Activated naive CD4-positive, alpha-beta T cell (primary cell): ENCODE measurements at places on chromosomes 1 and 21.

DNA sequence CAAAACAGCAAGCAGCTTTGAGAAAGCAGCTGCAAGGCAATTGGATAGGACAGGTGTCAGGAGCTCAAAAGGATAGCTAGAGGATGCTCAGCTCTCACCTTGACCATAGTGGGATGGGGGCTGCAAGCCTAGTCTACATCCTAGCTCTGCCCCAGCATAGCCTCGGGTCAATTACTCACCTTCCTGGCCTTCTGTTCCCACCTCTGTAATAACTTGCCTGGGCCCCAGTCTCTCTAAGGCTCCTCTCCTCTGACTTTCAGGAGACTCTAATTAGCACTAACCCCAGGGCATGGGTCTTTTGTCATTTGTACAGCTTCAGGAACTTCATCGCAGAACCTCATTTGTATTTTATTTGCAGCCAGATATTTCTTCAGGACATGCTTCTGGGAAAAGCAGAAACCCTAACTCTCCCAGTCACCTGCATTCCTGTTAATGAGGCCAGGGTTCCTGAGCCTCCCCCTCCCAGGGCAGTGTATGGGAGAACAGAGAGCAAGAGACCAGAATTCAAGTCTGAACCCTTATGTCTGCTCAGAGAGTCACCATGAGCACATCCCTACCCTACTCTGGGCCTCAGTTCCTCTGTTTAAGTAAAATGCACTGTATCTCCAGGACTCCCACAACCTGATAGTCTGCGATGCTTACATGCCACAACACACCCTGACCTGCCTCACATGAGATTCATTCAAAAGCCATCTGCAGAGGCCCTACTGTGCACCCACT, 108.1 kb downstream of the MATN1 start:
- no peak for DNase-seq

- DNase-seq: no peak
These were observed 63.5 kb upstream of the KIAA1614 start for GRCh38 chr1:180849031-180849775.

DNA sequence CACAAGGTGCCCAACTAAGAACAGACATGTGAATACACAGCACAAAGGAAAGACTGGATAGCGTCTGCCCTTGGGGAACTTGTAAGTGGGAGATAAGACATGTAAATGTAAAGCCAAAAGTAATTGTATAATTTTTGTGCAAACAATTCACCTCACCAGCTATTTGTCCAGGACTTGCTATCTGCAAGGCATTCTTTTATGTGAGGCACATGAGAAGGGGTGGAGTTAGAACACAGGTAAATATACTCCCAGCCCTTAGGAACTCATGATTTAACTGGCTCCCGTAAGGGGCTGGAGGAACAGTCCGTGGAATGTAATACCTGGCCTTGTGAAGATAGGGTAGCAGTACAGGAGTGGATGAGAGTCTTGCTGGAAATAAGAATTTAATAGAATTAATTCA, 61.3 kb downstream of the CDK18 start:
- DNase-seq: no peak

DNA sequence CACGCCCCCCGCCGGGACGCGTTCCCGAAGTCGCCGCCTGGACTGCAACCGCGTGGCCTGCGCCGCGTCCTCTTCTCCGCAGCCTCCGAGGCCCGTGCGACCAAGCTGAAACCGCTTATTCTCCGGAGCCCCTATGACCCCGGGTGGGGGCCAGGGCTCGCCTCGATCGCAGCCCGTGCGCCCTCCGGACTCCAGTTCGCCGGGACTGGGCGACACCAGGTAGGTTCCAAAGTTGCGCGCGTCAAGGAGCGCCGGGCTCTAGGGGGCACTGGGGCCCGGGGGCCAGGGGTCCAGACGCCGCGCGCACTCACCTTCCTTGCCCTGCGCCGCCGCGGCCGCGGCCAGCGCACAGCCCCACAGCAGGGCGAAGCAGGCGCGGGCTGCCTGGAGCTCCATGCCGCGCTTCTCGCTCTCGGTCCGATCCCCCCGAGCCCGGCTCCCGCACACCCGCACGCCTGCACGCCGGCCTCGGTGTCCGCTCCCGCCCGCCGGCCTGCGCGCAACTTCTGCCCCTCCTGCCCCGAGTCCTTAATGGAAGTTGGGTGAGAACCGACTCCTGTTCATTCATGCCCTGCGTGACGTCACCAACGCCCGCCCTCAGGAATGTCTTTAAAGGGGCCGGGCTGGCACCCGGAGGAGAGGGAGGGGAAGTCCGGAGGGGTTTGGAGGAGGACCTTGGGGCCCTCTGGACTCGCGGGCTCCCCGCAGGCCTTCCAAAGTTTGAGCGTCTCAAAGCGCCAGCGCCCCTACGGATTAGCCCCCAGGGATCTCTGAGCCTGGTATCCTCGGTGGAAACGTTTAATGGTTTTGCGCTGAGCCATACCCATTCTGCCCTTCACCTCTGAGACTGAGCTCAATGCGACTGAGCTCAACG, at the start of gene EPHA2:
EPHA2 (minus strand) TSS at position 533 of the 874 bp plus-strand sequence; CDS start at position 396, 137 bp downstream.
- DNase-seq: no peak

- DNase-seq: no peak
These were observed 119.2 kb downstream of the GALNT2 start for GRCh38 chr1:230186003-230186863.

- DNase-seq: no peak
These were observed 56.4 kb downstream of the AJAP1 start for GRCh38 chr1:4710592-4711415.

GRCh38 chr1:162772571-162773154, 17.8 kb upstream of the HSD17B7 start:
- no peak for DNase-seq

DNA sequence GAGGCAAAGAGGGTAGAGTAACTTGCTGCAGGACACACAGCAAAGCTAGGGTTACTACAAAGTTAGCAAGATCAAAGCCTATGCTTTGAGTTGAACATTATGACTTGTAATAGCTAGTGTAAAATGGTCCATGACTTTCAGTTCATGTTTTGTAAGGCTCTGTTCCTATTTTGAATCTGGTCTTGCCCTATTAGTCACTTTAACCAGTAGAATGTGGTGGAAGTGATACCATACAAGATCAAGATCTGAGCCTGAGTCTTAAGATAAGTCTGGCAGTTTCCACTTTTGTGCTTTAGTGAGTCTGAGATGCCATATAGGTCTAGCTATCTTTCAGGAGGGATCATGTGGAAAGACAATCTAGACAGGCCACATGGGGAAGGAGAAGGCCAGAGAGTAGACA, 282.1 kb upstream of the BRINP3 start:
- no peak for DNase-seq

DNA sequence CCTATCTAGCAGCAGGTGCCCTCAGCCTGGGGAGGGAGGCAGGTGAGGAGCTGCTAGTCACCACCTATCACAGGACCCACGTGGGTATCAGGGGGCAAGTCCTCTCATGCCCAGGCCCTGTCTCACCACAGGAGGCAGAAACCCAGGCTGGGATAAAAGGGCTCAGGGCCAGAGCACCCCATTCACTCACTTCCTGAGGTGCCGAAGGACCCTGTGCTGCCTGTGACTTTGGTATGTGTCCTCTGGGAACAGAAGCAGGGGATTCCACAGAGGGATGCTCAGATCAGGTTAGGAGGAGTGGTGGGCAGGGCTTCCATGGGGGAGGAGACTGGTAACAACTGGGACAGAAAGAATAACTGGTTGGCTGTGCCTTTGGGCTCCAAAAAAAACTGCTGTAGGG, at the start of gene LCE1E:
LCE1E (plus strand) TSS at position 181 of the 400 bp plus-strand sequence. CDS start 1,043 bp downstream, outside the sequence.
- DNase-seq: no peak

DNA sequence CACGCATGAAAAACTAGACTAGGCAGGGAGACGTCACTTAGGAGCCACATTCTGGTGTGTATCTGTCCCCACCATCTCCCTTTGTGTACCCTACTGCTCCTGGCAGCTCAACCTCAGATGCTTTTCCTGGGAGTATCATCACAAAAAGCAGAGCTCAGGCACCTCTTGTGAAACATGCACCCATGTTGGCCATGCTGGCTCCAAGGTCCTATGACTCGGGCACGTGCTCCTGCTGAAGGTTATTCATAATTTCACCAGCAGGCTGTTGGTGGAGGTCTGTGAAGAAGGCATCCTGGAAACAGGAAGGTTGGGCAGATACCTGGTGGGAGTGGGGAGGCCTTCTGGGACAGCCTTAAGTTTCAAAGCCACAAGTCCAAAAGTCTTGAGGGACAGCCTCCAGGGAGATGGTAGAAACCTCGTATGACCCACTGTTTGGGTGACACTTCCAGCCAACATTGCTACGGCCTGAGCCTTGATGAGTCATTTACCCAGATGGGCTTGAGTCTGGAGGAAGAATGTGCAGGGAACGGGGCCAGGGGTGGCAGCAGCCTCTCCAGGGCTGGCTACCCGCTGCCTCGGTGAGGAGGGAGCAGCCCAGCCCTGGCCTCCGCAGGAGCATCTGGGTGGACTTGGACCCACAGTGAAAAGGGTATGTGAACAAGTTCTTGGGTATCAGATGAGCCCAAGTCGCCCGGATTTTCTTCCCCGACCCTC, 75.8 kb downstream of the PGBD5 start:
- no peak for DNase-seq

- no peak for DNase-seq
These were observed 33.7 kb downstream of the RAB3B start for GRCh38 chr1:51956528-51957509.

DNA sequence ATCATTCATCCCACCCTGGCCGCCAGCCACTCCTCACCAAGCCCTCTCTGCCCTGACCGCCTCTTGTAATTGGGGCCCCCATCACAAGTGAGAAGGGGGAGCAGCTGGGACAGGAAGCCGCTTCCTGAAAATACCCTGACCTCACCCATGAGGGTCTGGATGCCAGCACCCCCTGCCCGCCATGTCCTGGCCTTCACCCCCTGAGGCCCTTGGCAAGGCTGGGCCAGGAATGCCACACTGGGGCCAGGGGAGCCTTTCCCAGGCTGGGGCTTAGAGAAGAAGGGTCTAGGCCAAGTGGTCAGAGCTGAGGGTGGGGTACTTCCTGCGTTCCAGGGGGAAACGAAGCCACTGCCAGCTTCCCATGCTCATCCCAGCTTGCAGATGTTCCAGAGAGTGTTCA, 60.5 kb downstream of the TAS1R2 start:
- DNase-seq: no peak

DNA sequence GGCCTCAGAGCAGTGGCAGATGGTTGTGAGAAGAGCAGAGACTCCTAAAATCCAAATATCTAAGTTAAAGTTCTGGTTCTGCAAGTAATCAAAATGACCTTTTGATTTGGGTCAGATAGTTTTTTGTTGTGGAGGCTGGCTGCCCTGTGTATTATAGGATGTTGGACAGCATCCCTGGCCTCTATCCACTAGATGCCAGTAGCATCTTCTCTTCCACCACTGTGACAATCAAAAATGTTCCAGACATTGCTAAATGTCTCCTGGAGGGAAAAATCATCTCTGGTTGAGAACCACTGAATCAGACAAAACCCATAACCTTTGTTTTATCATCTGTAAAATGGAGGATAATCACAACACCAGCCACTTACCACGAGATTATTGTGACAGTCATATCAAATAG, 5.9 kb upstream of the DPT start:
- DNase-seq: no peak

GRCh38 chr1:87226341-87226760, 102.3 kb upstream of the LMO4 start:
- no peak for DNase-seq

DNA sequence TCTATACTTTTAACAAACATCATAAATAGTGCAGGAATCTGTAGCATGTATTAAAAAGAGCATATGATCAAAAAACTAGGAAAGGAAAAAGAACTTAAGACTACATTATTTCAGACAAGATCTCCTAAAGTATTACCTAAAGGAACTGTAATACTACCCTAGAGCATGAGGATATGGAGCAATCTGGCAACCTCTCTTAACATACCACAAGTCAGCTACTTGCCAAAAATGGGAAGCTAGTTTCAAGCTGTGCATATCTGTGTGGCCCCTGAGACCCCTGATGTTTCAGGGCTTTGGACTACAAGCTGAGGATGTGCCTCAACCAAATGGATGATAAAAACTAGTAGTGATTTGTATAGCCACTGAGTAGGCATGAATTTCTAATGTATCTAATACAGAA, 525.6 kb downstream of the PTBP2 start:
- DNase-seq: no peak

DNA sequence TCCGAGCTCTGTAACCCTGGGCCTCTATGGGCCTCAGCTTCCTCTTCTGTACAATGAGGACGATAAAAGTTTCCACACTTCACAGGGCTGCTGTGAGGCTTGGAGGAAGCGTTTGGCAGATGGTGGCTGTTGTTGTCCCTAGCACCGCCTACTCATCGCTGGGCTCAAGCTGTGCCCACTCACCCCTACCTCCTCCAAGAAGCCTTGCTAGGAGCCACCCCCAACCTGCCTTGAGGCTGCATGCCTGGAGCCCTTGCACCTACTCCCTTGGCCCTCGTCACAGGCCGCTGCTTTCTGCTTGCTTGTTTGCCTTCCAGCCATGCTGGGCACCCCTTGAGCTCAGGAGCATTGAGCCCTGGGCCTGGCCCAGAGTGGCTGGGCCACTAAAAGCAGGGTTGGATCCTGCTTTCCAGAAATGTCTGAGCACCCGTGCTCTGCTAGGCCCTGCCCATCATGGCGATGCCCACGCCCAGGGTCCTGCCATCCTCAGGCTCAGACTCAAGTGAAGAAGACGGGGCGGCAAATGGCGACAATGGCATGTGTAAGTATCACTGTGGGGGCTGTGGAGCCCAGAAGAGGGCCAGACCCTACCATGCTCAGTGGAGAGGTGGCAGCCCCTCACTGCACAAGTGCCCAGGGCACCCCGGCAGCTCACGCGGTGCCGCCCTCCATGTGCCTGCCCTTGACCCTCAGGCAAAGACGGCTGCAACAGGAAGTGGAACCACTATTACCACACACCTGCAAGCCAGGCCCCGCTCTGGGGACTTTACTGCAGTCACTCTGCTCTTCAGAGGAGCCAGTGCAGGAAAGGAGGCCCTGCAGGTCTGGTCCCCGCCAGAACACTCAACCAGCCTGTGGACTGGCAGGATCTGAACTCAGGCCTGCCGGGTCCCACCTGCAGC, 9.5 kb downstream of the SH3BGRL3 start:
- no peak for DNase-seq

DNA sequence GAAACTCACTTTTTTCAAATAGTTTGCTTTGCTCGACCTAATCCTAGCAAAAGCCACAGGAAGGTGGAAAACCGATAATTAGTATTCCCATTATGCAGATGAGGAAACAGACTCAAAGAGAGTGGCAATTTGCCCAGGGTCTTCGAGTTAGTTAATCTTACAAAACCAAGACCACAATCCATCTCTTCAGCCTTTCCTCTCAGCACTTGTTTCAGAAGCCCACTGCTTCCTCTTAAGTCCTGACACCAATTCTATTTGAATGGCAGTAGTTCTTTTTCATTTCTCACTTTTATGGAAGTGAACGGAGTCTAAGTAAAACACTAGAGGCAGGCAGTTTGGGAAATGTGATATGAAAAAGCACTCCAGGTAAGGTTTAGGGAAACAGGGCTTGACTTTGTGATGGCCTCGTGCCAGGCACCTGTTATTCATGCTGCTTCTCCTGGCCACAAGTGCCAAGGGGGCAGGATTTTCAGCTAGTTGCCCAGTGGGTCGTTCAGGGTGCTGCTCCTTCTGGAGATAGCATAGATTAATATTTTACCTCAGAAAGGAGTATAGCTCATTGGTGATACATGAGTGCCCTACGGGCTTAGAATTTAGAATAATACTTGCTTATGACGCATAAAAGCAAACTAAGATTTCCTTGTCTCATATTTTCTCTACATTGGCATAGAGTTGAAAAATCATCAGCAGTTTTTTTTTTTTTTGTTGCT, 76.6 kb upstream of the NRIP1 start:
- DNase-seq: no peak
